ENCODE measurements at places on chromosomes 5 and 9.

- no peak for DNase-seq
Measured at GRCh38 chr5:40654377-40654991, 25.2 kb upstream of the PTGER4 start.

DNA sequence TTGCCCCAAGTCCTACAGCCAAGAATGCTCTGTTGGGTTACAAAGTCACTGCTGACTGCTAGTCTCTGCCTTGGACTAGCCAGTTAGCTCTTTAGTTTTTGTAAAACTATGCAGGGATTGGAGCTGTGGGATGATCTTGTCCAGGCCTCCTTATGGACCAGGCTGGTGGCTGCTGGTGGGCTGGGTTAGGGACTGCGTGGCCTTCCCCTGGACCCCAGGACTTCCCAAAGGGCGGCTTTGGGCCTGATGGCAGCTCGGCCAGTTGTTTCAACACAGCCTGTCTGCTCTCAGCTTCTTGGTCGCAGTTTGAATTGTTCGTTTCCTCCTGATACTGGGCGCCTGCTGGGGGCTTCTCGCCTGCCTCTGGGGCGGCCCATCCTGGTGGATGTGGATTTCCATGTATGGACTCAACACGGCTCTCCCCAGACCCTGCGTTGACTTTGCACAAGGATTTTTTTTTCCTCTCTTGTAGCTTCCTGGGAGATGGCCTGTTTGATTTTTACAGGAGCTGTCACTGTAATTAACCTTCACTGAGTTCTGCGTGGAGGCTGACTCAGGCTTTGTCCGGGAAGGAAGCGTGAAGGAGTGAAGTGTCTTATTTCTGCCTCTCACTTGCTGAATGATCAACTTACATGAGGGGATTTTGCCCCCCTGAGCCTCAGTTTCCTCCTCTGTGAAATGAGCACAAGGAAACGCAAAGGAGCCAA is 91.9 kb upstream of the NEURL1B start:
- DNase-seq, result no peak

DNA sequence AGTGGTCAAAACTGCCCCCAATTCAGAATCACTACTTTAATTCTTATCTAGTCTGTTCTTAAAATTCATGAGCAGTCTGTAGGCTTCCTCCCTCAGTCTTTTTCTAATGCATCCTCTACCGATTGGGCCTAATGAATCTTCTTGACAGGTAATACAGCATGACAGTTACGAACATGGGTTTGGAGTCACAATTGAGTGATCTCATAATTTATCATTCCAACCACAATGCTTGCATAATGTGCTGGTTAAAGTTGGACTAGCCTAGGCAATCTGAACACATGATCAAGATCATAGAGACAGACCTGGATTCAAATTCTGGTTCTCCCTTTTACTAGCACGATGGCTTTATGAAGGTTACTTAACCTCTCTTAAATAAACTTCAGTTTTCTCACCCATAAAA is 33.1 kb upstream of the SETD9 start:
- DNase-seq, result no peak

- no peak for DNase-seq
Measured at GRCh38 chr9:115972843-115973595, 180.6 kb upstream of the PAPPA start.

GRCh38 chr5:154836225-154836624 is 14.2 kb downstream of the FAXDC2 start:
- no peak for DNase-seq

GRCh38 chr5:118044169-118044568 is 944.2 kb downstream of the DTWD2 start:
- no peak for DNase-seq

DNA sequence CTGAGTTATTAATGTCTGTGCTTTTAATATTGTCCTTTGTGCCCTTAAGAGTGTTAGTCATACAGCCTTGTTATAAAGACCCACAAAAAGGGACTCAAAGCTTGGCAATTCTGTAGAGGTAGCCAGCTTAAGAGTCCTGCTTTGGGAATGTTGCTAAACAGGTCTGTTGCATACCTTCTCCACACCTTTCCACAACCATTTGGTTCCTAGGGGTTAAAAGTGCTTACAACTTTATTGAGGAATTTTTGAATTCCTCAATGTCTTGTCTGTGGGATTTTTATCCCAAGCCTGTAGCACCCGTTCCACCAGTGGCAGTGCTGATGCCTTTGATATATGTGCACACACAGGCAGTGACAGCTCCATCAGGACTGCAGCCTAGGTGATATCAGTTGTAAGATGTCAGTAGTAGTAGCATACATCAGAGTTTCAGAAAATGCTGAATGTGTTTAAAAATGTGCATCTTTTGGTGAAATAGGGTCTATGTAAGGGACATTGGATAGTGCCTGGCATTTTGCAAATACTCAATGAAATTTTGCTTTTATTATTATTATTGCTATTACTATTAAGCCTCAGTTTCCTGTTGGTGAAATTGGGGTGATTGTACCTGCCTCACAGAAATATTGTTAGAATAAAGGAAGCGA is 68.5 kb downstream of the WWC1 start:
- DNase-seq, result no peak

GRCh38 chr9:124818431-124819281 is 34.6 kb upstream of the WDR38 start:
- DNase-seq, result peak; percentile 84

DNA sequence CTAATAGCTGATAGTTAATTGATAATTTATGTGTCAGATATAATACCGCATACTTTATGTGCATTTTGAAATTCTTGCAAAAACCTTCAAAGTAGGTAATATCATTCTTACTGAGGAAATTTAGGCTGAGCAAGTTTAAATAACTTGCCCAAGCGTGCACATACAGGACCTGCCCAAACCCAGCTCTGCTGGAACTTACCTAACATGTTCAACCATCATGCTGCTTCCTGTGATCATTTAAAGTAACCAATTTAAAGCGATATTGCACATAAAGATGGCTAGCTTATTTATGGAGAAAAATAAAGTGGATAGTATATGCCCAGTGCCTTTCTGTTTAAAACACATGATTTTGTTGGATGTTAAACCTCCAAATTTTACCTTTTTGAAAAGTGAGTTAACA is 4.3 kb downstream of the FAM174A start:
- DNase-seq, result no peak

DNA sequence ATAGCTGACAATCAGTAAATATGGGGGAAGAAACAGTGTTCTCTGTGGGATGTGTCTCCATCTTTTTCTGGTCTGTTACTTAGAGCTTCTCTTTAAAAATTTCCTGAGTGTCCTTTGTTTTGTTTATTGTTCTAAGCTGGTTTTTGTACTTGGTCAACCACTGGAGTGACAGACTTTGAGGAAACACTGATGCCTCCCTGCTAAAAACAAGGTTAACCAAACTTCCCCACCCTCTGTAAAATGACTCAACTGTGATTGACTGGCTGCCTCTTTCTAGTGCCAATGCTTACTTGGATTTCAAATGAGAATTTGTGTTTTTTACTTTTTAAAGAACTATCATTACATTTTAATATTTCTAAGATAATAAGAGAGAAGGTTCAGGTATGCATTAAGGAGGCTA is 65.1 kb upstream of the SPINK5 start:
- no peak for DNase-seq

DNA sequence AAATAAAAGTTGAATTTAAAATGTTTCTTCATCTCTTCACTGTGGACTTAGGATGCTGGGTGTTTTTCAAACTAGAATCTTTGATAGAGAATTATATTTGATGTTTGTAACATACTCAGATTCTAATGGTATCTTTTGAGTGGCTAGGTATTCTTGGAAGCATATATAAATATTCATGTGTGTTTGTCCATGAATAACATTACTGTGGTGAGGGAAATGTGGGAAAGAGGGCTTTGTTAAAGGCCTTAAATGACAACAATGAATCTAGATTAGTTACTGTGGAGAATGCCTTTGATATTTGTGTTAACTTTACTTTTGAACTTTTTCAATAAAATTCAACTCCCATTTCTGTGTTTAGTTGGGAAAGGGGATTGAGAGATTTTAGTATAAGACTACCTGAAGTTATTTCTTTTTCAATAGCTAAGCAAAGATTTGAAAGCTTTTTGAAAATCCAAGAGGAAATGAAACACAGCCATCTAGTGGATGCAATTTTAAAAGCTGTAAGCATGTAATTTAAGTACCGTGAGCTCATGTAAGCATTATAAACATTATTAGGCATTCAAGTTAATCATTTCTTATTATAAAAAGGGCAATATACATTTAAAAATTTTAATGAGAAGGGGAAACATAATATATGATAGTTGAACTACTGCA is 69.6 kb downstream of the CCDC171 start:
- DNase-seq, result no peak

DNA sequence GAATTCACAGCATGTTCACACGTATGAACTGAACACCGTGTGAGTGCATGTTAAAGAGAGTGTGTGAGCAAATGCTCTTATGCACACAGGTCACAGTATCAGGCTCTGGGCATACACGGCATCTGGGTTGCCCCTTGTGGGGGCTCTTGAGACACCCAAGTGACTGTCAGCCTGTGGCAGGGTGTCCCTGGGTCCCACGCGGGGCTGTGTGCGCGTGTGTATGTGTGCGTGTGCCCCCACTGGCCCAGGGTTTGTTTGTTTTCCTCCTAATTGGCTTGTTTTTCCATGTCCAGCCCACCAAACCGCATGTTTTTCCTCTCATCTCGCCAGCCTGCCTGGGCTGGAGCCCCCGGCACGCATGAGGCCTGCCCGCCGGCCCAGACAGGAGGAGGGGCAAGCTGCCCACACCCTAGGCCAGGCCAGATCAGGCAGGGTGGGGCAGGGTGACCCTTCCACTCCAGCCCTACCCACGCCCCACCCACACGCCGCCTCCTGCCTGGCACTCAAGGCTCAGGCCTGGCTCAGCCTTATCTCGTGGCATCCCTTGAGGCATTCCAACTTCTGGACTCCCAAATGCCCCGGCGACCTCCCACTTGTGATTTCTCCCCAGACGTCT is 28.8 kb downstream of the CNTFR start:
- no peak for DNase-seq

Measured in WERI-Rb-1 (cell line).